ENCODE measurements at places on chromosomes 16 and 17.

DNA sequence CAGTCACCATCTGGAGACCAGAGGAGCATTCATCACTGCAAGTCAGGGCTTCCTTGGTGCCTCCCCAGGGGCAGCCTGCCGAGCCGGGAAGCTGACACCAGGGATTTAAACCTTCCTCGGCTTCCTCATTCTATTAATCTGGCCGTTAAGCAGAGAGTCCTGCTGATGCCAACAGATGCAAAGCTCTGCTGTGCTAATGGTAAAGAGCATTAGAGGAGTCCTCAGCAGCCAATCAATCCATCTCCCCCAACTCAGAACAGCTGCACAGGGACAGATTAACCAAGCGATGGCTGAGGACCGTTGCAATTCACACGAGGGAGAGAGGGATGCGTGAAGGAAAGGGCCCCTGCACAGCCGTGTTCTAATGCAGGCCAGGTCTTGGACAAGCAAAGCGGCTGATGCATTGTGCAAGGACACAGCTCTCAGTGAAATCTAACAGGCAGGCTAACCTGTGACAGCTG, 116.6 kb downstream of the XYLT1 start:
- no peak for DNase-seq

DNA sequence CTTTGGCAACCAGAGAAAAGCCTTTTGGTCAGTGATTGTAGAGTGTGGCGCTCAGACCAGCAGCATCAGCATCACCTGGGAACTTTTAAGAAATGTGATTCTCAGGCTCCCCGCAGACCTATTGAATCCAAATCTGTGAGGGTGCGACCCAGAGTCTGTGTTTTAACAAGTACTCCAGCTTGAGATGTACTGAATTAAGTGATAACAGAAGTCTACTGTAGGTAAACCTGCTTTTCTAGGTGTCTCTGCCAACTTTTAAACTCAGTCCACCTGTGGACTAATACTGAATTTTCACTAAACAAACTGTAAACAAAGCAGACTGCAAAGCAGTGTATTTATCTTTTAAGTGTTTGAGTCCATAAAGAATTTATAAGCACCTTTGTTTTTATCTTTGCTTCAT, 43.6 kb downstream of the NUP93 start:
- no peak for DNase-seq

DNA sequence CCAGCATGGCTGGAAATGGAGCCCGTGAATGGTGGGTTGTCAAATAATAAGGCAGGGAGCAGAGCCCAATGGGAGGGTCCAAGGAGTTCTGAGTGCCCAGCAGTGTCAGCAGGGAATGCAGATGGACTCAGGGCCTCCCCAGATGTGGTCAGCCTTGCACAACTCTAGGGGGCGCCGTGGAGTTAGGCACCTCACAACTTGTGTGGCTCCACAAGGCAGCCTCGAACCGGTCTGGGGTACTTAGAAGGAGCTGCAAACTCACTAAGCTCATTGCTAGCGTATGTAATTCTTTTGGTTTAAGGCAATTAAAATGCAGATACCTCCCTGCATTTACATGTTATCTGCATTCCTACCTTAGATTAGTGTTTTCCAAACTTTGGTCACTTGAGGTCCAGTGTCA, 18.1 kb downstream of the IRF8 start:
- DNase-seq: no peak

- DNase-seq: peak; percentile 37
Observed at GRCh38 chr16:48444574-48444973, 59.4 kb upstream of the SIAH1 start.

GRCh38 chr16:30805370-30806169, 18.6 kb upstream of the ZNF629 start:
- peak; percentile 89 for DNase-seq
